Stimulated activated CD8-positive, alpha-beta memory T cell treated with anti-CD3 and anti-CD28 coated beads, Interleukin-15, amount 100 ng/mL, for 1 hour (primary cell): ENCODE measurements at places on chromosomes 4 and X.

GRCh38 chr4:25919676-25920075 is 5.7 kb downstream of the SMIM20 start:
- DNase-seq, result no peak

GRCh38 chrX:129144172-129145038 is 378.9 kb downstream of the SMARCA1 start:
- DNase-seq, result no peak

GRCh38 chr4:168878623-168879022 is 131.4 kb downstream of the CBR4 start:
- DNase-seq, result no peak

DNA sequence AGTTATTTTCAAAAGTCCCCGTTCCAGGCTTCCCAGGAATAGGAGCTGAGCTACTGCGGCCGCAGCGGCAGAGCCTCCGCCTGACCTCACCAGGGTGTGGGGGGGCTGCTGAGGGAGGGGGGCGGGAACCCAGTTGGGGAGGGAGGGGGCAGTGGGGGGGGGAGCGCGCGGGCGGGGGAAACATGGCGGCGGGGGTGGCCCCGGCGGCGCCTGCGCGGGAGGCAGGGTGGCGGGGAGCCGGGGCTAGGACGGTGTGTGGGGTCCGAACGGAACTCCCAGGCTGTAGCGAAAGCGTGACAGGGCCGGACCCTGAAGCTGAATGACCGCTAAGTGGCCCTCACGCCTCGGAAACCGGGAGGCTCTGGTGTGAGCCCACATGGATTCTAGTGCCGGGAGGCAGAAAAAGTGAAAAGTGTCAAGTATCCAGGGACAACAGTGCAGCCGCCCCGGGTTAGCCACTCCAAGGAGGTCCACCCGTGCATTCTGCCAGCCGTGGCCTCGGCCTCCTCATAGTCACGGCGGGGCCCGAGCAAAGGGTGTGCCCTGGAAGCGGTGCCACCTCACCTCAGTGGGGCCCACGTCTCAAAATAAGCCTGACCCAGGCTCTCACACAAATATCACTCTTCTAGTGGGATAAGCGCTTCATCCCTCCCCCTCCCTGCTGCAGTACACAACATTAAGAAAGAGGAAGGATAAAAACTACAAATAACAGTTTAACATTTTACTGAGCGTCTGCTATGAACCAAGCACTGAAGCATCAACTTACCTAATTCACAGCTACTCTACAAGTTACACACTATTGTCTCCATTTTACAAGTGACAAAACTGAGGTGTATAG is at the start of gene KLHL13:
TSS of gene KLHL13 (minus strand) at position 98 of the 838 bp plus-strand sequence. CDS start 88,337 bp downstream, outside the sequence.
- DNase-seq, result no peak

GRCh38 chr4:168677879-168678278 is 181.0 kb downstream of the PALLD start:
- no peak for DNase-seq

GRCh38 chr4:113646442-113646822 is 115.1 kb downstream of the CAMK2D start:
- no peak for DNase-seq
